ENCODE measurements at places on chromosomes 11 and 22.

DNA sequence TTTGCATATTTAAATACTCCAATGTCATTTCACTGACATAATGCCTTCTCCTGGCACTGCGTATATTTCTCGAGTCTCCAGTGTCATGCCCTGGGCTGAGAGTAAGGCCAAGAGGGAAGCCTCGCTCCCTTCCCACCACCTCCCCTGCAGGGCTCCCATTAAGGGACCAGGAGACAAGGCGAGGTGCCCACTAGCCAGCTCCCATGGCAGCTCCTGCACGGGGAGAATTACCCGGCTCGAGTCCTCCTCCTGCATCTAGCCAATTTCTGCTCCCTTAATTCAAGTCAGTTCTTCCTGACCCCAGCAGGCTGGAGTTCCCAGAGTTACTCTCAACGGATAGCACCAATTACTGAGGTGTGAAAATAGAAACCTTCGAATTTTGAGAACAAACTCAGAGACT is 31.9 kb downstream of the OPCML start:
- H3K4me1 ChIP-seq, result no peaks in the 10 kb centered on the region
- H3K27ac ChIP-seq, result no peak overlapping the region
- no peak overlapping the region for H3K4me3 ChIP-seq
- no peak for DNase-seq
- H3K36me3 ChIP-seq, result no peaks in the 10 kb centered on the region

DNA sequence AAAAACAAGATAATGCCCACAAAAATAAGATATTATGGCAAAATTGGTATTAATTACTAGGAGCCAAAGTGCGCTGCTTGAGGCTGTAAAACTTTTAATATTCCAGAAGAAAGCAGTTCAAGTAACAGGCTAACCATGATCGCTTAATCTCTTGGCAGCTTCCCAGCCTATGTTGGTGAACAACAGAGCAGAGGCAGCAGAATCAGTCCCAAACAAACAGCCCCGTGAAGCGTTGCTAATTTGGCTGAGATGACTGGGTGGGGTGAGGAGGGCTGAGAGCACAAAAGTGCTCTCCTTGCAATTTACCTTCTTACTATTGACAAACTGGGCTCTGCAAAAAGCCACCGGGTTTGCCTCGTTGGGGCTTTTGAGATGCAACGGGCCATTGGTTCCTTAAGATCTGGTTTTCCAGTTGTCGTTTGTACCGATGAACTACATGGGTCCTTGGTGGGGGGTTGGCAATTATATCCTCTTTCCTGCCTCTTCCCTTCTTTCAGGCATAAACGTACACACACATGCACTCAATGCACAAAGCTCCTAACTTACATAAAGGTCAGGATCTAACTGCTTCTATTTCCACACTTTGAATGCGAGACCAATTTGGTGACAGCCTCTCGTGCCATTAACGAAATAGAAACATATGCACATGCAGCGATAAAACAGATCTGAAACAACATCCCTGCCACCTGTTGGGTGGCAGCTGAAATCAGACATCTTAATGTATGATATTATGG is 407.6 kb upstream of the CADM1 start:
- H3K4me1 ChIP-seq, result no peaks in the 10 kb centered on the region
- H3K27ac ChIP-seq, result no peak overlapping the region
- DNase-seq, result no peak

GRCh38 chr11:130798801-130799200 is 117.5 kb downstream of the SNX19 start:
- DNase-seq, result no peak
- no peak overlapping the region for H3K27ac ChIP-seq
- no peaks in the 10 kb centered on the region for H3K36me3 ChIP-seq
- H3K4me1 ChIP-seq, result no peaks in the 10 kb centered on the region
- no peaks in the 10 kb centered on the region for H3K27me3 ChIP-seq
- no peak overlapping the region for H3K4me3 ChIP-seq

DNA sequence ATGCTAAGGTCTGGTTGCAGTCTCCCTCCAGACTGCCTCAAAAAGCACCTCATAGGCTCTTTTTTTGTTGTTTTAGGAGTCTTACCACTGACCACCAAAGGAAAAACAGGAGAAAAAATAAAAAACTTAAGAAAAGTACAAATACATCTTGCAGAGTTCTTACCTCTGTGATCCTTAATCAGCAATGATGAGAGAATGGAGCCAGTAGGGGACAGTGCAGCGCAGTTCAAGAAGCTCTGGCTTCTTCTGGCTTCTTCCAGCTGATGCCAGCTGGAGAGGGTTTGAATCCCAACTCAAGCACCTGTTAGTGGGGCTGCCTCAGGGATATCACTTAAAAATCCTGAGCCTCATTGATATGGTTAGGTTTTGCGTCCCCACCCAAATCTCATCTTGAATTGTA is 223.3 kb upstream of the ISX start:
- no peak overlapping the region for H3K27ac ChIP-seq
- DNase-seq, result no peak
- H3K4me1 ChIP-seq, result no peaks in the 10 kb centered on the region
- no peaks in the 10 kb centered on the region for H3K36me3 ChIP-seq
- no peaks in the 10 kb centered on the region for H3K27me3 ChIP-seq
- no peak overlapping the region for H3K4me3 ChIP-seq

DNA sequence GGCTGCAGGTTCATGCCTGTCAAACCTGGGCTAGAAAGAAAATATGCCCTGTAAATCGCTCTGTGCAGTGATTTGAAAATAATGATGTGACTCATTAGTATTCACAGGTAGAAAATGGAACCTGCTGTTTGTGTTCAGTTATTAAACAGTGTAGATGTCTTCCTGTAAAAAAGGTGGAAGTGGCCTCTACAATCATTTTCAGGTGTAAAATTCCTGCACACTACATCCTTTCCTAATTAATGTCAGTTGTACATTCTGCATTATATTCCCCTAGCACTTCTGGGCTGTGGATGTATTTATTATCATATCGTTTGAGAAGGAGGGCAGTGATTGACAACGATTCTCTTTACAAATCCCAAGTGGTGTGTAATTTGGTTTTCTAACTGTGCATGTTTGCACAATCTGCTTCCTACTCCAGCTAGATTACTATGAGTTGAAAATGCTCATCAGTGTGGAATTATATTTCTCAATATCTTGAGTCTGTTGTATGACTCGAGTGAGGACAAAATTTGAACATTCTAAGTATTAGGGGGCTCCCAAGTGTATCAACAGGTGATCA is 454.0 kb upstream of the DDI1 start:
- H3K27me3 ChIP-seq, result no peaks in the 10 kb centered on the region
- H3K4me1 ChIP-seq, result no peaks in the 10 kb centered on the region
- no peak for DNase-seq
- H3K4me3 ChIP-seq, result no peak overlapping the region
- no peaks in the 10 kb centered on the region for H3K36me3 ChIP-seq

- peak overlapping the region; percentile 93 for H3K4me3 ChIP-seq
- peaks cover 12% of the 10 kb centered on the region for H3K27me3 ChIP-seq
- no peak overlapping the region for H3K27ac ChIP-seq
- peak; percentile 28 for DNase-seq
- no peaks in the 10 kb centered on the region for H3K36me3 ChIP-seq
Measured at GRCh38 chr11:130070109-130070845, 583 bp downstream of the APLP2 start.

Measured in thymus (tissue), 14 donors.